ENCODE measurements at places on chromosomes 5 and 9.

- DNase-seq: no peak
Observed at GRCh38 chr5:126801992-126802294, 25.0 kb downstream of the LMNB1 start.

GRCh38 chr9:14056316-14056861, 257.6 kb downstream of the NFIB start:
- no peak for DNase-seq

DNA sequence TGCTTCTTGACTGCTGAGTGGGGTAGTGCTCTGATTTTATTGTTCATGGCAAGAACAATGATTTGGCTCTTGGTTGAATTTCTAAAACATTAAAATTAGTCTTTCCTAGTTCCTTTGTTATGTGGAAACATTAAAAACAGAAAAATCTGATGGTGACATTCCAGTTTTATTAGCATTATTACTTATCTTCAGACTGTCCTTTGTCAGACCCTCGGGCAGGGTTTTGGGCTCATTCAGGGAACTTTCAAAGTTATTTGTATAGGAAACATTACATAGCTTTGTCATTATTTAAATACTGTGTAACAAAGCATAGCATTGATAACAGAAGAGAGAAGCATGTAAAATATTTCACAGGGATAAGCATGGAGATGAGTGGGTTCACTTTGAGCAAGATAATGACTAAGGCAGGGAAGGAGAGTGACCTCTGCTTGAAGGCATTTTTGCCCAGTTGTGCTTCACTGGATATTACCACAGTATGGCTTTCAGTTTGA, 119.9 kb downstream of the KDM4C start:
- no peak for DNase-seq

- DNase-seq: no peak
Observed at GRCh38 chr5:154478224-154478565, at the start of gene HAND1. Gene HAND1, minus strand, starts transcription at chr5:154478227. Its CDS starts 219 bp downstream, at chr5:154478008.

DNA sequence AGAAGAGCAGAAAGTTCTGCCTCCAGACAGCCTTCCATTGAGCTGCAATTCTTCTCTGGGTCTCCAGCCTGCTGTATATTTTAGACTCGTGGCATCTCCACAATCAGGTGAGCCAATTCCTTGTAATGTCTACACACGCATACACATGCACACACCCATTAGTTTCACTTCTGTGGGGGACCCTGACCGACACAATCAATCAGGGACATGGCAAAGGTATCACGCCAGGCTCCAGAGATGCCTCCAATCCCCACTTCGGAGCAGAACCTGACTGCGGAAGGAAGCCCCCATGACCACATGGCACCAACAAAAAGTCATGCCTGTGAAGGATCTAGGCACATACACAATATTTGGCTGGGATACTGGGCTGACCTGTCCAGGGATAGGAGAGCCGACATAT, 21.4 kb downstream of the SEMA4D start:
- no peak for DNase-seq

- DNase-seq: no peak
Observed at GRCh38 chr5:26482810-26483375, 555.5 kb downstream of the CDH9 start.

- no peak for DNase-seq
Observed at GRCh38 chr9:105877721-105878120, 183.4 kb downstream of the TMEM38B start.

DNA sequence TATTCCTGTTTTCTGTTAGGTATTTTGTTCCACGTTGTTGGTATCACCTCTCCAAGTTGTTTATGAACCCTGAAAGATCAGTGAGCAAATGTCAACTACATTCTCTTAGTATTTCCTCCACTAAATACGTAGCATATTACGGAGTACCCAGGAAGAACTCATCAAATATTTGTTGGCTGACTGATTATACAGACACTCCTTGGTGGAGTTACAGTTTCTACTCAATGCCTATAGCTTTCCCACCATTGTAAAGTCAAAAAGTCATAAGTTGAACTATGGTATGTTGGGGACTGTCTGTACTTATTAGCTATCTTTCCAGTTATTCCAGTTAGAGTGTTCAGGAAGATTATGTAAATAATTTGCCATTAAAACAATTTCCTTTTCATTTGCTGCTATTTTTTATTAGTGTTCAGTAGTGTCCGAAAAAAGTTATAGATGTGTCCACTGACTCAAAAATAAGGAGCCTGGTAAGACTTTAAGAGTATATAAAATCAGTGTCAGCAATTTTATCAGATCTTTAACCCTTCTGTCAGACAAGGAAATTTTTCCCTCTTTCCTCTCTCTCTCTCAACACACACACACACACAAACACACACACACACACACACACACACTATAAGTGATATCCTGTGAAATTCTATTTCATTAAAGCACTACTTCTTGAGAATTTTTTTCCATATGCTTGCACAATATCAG, 6.8 kb upstream of the APBA1 start:
- no peak for DNase-seq

DNA sequence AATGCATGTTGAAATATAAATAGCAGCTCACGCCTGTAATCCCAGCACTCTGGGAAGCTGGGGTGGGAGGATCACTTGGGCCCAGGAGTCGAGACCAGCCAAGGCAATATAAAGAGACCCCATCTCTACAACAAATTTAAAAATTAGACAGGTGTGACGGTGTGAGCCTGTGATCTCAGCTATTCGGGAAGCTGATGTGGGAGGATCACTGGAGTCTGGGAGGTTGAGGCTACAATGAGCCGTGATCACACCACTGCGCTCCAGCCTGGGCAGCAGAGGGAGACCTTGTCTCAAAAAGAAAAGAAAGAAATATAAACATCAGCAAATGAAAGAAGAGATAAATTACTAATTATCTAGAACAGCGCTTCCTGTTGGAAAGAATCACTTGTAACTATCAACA, 105.0 kb downstream of the MAPKAP1 start:
- DNase-seq: no peak

DNA sequence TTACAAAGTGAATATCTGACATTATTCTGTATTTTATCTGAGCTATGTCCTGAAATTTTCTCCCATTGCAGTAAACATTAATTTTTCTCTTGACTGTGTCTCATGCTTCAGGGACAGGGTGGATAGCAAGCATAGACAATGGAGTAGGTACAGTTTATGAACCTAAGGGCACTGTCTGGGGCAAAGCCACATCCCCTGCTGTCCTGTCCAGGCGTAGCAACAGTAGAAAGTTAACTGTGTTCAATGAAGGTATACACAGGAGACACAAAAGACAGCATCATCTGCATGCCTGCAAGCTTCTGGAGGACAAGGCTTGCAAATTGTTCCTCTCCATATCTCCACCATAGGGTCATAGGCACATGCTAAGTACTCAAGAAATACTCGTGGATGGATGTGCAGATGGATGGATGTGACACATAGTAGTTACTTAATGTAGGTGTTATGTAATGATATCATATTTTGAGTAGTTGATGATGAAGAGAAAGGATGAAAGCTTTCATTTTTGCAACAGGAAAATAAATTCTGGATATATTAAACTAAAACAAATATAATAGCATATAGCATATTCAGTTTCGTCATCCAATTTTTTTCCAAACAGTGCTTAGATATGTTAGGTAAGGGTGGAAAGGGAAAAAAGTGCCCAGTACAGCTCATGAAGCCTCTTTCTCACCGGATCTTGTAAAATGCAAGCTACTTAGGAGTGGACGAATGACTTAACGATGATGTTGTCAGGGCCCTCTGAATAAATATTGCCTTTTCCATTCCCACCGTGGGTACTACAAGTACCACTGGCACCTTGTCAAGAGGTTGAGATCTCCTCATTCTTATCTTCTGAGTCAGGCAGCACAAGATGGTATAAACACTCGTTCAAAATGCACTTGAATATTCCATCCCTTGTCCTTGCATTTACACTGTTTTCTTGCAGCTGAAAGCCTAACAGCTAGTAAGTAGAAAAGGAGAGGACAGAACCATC, 19.9 kb upstream of the ZSWIM6 start:
- no peak for DNase-seq

- DNase-seq: peak; percentile 22
Observed at GRCh38 chr5:133052317-133053175, 733 bp downstream of the HSPA4 start.

GRCh38 chr5:144779368-144779767, 608.7 kb downstream of the KCTD16 start:
- no peak for DNase-seq

DNA sequence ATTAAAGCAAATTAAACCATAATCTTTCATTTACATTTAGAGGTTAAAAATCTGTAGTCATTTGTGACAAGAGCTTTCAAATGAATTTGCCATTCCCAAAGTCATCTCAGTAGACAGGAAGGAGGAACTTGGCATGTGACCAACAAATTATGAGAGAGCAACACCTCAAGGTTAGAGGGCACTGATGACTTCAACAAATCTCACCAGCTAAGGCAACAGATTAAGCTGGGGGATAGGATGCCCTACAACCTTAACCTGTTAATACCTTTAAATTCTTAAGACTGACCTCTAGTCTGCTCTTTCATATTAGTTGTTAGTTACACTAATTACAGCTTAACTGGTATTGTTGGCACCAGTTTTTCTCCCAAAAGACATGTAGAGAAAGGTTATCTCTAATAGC, 18.4 kb downstream of the POU5F2 start:
- DNase-seq: no peak

DNA sequence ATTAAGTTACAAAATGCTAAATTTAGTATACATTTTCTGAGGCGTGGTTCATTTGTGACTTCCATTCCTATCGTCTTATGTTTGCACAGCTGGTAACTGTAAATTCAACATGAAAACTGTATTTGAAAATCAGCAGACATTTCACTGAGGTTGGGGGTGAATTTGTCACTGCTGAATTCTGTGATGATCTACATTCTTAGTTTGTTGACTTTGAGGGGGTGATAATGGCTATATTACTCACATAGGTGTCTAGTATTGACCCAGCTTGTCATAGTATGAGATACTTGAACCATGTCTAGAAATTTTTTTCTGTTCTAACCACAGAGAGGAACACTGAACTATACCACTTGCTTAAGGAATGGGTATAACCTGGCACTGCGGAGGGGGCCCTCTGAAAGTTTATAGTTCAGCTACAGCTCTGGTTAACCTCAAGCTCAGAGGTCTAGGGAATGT, 313.3 kb downstream of the PIK3R1 start:
- DNase-seq: no peak

DNA sequence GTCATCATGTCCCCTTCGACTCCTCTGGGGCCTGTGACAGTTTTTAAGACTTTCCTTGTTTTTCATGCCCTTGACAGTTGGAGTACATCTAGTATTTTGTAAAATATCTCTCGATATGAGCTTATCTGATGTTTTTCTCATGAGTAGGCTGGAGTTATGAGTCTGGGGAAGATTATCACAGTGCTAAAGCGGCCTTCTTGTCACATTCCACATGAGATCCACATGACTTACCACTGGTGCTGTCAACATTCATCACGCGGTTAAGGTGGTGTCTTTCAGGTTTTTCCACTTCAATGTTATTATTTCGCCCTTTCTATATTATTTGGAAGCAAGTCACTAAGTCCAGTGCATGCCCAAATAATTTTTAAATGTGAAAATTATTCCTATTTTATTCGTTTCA, 17.1 kb upstream of the CAST start:
- no peak for DNase-seq

- DNase-seq: no peak
Observed at GRCh38 chr9:33117306-33117705, 40.8 kb upstream of the SMU1 start.

- no peak for DNase-seq
Observed at GRCh38 chr5:164230341-164230740, 724.9 kb downstream of the MAT2B start.

DNA sequence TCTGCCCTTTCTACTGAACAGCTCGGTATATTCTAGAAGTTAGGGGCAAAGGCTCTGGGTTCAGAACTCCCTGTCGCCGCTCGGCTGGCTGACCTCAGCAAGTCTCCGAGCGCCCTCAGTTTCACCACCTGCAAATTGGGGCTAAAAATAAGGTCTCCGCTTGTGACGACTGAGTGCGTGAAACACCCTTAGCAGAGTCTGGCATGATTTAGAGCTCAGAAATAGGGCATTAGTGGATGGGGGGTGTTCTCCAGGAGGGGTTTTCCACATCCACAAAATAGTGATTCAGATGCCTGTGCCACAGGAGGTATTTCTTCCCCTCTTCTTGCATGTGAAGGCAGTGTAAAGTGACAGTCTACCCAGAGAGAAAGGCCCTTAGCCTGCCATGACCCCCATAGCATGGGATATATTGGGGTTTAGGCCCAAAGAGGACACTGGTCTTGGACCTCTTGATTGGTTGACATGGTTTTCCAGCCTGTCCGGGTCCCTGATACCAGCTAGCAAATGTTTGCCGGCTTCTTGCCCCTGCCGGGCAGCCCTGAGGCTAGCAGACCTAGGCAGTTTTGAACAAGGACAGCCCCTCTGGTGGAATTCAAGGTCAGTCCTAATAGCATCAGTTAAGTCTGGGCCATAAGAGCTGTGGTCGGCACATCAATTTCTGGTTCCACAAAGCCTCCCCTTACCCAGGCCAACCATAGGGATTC, 1.4 kb downstream of the ERGIC1 start:
- no peak for DNase-seq

DNA sequence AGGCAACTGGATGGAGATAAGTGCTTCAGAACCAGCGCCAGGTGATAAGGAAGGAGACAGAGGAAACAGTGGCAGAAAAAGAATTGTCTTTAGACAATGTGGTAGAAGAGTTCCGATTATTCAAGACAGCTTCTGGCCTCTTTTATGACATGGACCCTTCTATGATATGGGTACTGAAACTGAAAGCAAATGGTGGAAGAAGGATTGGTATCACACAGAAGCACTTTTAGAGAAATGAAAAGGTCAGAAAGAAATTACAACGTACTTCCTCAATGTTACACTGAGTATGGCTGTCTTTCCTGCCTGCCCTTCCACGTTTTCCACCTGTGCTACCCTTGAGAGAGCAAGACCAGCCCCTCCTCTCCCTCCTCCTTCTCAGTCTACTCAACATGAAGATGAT, 959.3 kb downstream of the DNAH5 start:
- DNase-seq: no peak

DNA sequence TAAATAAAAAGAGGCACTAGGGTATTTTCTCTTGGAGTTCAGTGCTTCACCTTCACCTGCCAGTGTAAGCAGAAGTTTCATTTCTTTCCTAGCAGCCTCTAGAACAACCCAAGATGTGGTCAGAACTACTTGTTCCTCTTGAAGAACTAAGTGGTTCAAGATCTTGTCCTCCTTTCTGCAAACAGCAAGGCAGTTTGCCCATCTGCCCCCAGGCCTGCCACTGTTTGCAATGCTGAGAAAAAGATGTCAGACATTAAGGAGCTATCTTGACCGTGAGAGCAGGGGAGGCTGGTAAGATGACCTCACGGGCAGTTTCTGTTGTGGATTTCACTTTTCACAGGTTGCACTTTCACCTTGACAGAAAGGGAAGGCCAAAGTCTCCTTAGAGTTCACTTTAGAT, 52.0 kb upstream of the KLF4 start:
- DNase-seq: no peak

DNA sequence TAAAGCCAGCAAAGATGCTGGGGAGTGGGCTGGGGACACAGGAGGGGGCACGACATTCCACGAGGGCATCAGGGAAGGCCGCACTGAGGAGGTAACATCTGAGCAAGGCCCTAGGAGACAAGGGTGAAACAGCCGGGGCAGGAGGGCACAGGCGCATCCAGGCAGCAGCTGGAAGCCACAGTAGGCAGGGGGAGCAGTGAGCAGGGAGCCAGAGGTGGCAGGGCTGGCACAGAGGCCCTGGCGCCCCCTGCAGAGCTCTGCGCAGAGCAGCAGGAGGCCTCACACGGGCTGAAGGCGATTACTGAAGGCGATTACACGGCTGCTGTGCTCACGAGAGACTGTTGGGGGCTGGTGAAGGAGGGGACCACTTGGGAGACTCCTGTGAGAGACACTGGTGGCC, 15.4 kb downstream of the LMAN2 start:
- DNase-seq: no peak

Data from stimulated activated CD8-positive, alpha-beta memory T cell treated with anti-CD3 and anti-CD28 coated beads, Interleukin-7, amount 100 ng/mL, for 24 hours (primary cell).